LoVo (cell line): ENCODE measurements at places on chromosomes 7 and 10.

GRCh38 chr7:46626691-46627310, 705.7 kb upstream of the IGFBP3 start:
- DNase-seq: no peak

GRCh38 chr10:103278537-103278823, 1.5 kb downstream of the INA start:
- no peak for DNase-seq

GRCh38 chr10:651692-652091, 37.8 kb downstream of the DIP2C start:
- no peak for DNase-seq

- DNase-seq: no peak
These were observed 504.1 kb upstream of the ANKRD30A start for GRCh38 chr10:36621346-36621745.

DNA sequence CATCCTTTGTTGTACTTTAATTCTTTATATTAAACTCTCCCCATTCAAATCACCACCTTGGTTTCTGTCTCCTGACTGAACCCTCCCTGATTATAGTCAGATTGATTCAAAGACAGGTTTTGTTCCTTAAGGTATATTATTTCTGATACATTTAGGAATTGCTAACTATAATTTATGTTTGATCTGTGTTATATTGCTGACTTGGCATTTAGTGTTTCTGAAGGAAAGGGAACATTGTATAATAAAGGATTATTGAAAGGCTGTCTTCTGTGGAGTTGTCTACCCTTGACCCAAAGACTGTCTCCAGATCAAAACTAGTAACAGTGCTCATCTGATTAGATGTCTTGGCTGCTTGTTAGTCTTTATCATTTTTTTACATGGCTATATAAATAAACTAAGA, 10.3 kb downstream of the CDK1 start:
- no peak for DNase-seq

GRCh38 chr7:44292876-44293560, 32.4 kb downstream of the CAMK2B start:
- DNase-seq: no peak

GRCh38 chr10:75388082-75388481, 13.5 kb downstream of the ZNF503 start:
- DNase-seq: no peak
